ENCODE measurements at places on chromosomes 13 and 19.

- no peak for DNase-seq
Measured at GRCh38 chr13:63025741-63026140, 1610.1 kb upstream of the PCDH20 start.

DNA sequence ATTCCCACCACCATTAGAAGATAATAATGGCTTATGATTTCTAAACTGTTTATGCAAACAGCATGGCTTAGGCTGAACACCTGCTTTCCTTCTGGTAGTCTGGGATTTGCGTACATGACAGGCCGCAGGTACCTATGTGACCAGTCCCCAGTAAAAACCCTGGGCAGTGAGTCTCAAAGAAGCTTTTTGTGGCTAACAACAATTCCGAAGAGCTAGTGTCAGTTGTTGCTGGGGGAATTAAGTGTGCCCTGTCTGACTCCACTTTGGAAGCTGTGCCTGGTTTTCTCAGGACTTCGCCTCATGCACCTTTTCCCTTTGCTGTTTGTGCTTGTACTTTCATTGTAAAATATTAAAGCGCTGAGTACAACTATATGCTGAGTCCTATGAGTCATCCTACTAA, 250.2 kb upstream of the MIR17HG start:
- DNase-seq: no peak

DNA sequence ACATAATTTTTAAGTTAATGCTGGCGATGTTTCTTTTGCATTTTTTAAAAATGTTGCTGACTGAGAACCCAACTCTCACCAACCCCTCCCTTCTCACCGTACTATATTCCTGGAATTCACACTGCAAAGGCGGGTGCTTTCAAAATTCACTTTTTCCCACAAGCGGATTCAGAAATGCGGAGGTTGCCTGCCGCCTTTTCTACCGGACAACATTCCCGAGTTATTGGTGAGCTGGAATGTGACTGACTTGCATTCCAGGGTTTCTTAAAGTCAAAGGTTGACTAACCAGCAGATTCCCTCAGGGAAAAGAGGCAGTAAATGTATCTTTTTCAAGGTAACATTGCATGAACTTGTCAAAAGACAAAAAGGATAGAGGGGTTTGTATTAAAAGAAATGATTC, 113.3 kb downstream of the RAB20 start:
- no peak for DNase-seq

DNA sequence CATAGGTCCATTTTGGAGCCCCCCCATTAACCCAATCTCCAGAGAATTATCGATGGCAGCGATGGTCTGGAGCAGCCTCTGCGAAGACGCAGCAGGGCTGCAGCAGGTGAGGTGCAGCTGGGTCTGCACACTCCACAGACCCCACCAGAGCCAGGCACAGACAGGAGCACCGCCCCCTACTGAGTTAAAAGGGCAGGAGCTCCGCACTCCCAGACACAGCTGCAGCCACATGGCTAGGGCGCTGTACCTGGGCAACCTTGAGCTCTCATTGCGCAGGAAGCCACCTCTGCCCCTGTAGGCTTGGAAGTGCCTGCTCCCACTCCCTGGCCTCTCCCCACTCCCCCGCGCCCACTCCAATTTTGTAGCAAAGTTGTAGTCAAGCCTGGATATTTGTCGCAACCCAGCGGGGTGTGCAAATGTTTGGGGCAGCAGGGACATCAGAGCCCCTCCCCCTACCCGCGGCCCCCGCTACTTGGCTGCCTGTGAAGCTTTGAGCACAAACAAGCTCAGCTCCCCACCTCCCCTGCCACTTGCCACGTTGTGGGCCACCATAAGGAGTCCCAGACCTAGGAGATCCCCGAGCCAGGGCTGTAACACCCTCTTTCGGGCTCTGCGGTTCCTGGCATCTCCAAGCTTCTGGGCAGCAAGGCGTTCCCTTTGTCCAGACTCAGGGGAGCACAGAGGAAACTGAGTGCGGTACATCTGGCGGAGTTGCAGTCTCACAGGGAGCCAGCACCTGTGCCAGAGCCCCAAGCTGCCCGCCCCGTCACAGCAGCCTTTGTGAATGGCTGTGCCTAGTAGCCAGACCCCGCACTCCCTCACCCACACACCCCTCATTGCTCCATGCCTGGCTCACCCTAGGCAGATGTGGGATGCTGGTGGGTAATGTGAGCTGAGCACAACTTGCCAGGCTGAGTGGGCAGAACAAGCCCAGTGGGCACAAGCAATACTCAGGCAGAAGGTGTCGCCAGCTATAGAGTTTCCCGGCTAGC, 949.7 kb upstream of the SLITRK1 start:
- DNase-seq: no peak

- no peak for DNase-seq
Measured at GRCh38 chr13:85640727-85641126, 158.5 kb downstream of the SLITRK6 start.

DNA sequence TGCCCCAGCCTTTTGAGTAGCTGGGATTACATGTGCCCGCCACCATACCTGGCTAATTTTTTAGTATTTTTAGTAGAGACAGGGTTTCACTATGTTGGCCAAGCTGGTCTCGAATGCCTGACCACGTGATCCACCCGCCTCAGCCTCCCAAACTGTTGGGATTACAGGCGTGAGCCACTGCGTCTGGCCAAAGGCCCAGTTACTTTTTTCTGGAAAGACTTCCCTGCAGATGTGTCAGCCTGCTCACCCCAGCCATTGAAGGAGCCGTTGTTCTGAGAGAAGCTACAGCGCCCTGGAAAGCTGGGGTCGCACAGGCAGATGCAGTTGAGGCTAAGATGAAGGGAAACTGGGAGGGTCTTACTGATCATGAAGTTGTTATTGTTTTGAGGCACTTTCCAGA, 7.9 kb upstream of the ZNF626 start:
- DNase-seq: no peak

DNA sequence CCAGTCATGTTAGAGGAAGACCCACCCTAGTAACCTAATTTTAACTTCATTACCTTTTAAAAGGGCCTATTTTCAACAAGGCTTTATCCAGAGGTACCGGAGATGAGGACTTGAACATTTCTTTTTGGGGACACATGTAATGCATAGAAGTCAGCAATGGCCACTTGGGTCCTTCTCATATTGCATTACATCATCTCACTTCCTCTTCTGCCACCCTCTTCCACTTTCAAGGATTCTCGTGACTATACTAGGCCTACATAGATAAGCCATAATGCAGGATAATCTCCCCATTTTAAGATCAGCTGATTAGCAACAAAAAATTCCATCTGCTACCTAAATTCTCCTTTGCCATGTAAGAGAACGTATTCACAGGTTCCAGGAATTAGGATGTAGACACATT, 557.2 kb downstream of the KCTD12 start:
- no peak for DNase-seq

DNA sequence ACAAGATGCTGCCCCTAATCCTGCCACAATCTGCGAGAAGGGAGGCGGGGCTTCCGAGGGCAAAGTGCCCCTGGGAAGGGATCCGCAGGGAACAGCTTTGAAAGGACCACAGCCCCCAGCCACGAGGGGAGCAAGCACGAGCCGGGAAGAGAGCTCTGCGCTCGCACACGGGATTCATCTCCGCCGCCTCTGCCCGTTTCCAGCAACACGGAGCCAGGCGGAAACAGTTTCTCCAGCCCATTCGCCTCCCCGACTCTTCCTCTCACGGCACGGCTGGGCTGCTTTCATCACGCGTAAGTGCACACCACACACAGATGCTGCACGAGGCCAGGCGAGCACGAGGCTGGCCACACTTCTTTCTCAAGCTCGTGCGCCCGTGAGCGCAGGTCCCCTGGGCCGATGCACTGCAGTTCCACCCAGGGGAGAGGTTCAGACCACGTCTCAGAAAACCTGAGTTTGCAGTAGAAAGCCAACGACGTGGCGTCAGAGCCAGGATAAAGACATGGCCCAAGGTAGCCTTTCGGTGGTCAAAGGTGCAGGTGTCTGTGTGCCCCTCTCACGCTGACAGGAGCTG, 33.6 kb downstream of the NAXD start:
- DNase-seq: no peak

DNA sequence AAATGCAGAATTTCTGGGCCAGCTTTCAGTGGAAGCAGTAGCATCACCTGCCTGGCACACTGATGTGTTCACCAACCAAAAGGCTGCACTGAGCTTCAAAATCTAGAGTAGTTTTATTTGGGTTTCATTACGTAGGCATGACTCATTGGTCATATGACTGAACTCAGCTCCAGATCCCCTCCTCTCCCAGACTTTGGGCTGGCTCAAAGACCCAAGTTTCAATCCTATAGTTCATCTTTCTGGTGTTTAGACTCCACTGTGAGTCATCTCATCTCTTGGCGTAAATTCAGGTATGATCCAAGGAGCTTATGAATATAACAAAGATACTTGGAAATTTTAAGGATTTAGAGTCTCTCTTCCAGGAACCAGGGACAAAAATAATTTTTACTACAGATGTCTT, 17.7 kb downstream of the ZMYM5 start:
- DNase-seq: no peak

GRCh38 chr19:30896554-30896953, 452.7 kb downstream of the TSHZ3 start:
- no peak for DNase-seq

GRCh38 chr19:6164906-6165531, 29.6 kb downstream of the ACSBG2 start:
- DNase-seq: no peak

GRCh38 chr19:40284501-40285352, at the start of gene AKT2:
Gene AKT2, minus strand, starts transcription at chr19:40285345. Its CDS starts 20,078 bp downstream, at chr19:40265267.
- no peak for DNase-seq

- peak; percentile 57 for DNase-seq
Measured at GRCh38 chr19:16076958-16077611, 790 bp downstream of the TPM4 start.

DNA sequence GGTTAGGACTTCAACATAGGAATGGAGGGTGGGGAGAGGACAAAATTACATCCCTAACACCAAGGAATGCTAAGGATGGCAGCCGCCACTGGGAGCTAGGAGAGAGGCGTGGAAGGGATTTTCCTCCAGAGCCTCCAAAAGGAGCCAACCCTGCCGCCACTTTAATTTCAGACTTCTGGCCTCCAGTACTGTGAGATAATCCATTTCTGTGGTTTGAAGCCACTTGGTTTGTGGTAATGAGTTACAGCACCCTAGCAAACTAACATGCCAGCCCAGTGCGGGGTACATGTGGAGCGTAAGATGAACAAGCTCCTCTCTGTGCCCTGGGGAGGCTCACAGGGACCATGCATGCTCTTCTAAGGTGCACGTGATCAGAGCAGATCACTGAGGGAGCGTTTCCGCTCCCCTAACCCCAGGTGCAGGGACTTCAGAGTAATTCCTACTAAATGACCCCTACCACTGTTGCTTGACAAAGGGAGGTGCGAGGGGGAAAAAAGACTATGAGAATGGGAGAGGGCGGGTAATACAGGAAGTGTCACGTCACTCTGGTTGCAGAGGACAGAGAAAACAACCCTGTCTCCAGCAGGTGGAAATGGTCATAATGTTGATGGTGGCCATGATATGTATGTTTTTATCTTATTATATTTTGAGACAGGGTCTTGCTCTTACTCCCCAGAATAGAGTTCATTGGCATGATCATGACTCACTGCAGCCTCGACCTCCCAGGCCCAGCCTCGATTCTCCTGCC, 12.0 kb downstream of the FPR1 start:
- DNase-seq: no peak

- no peak for DNase-seq
Measured at GRCh38 chr13:46165485-46166223, 16.3 kb downstream of the LCP1 start.

GRCh38 chr19:49393881-49394280, 5.8 kb downstream of the KASH5 start:
- DNase-seq: no peak

DNA sequence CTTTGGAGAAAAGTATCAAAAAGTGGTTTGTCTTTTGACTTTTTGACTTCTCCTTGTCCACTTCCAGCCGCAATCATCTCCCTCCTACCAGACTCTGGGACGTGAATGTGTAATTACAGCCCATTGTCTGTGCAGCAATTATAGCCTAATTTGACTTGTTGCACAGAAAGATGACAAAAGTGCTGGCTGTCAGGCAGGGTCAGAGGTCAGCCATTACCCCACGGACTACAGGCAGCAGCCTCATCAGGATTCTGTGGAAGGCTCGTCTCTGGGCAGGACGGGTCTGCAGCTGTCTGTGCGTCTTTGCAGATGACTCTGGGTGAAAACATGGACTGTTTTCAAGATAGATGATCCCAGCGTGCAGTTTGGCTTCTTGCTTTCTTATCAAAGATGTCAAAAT, 102.2 kb upstream of the EDNRB start:
- no peak for DNase-seq

DNA sequence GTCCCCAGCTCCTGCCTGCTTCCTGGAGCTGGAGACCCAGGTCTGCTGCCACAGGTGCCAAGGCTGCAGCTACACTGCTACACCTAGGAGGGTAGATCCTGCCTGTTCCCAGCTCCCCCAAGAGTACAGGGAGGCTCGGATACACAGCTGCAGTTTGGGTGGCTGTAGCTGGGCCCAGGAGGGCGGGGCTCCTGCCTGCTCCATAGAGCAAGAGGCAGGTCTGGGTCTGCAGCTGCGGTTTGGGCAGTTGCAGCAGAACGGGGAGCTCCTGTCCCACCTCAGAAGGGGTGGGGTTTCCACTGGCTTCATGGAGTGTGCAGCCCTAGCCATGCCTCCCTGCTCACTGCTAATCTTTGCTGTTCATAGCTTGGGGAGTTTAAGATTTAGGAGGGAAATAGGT, 199.0 kb downstream of the NUFIP1 start:
- DNase-seq: no peak

All from CD4-positive, alpha-beta T cell treated with Interleukin-6 for 4 hours (primary cell).